ENCODE measurements at places on chromosomes 2 and 18.

DNA sequence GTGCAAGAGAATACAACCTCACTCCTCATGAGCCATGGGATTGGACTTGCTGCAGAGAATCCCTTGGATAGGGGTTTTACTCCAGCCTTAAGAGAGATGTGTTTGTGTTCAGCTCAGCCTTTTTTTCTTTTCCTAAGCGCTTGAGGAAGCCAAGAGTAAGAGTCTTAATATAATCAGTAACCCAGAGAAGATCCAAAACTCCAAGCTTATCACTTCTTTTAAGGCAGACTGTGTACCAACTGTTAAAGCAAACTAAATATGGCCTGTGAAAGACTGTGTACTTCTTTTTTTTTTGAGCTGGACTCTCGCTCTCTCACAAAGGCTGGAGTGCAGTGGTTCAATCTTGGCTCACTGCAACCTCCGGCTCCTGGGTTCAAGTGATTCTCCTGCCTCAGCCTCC is 30.4 kb downstream of the MSGN1 start:
- no peak for DNase-seq

- no peak for DNase-seq
Observed at GRCh38 chr2:113105047-113105785, 22.2 kb upstream of the IL1RN start.

GRCh38 chr2:193228276-193228675 is 1033.5 kb upstream of the TMEFF2 start:
- no peak for DNase-seq

GRCh38 chr2:170468557-170468956 is 246.6 kb upstream of the SP5 start:
- no peak for DNase-seq

DNA sequence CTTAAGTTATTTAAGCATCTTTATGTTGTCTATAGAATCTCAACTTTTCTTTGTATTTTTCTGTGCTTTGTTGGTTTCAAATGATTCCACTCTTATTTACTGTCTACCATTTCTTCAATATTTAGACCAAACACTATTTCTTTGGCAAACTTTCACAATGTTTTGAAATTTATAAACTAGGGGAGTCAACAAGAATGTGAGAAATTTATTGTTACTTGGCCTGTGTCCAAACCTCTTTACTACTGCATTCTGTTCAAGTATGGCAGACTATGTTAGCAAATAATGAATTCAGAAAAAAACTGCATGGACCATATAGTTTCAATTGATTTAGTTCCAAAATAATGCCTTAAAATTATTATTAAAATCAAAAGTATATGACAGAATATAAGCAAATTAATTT is 470.2 kb downstream of the FBXO15 start:
- DNase-seq = no peak

GRCh38 chr2:240277073-240277806 is 136.8 kb upstream of the OTOS start:
- no peak for DNase-seq

- no peak for DNase-seq
Observed at GRCh38 chr2:85730686-85731230, 23.0 kb upstream of the ATOH8 start.

- DNase-seq = no peak
Observed at GRCh38 chr2:173762221-173762620, 203.0 kb downstream of the SP3 start.

DNA sequence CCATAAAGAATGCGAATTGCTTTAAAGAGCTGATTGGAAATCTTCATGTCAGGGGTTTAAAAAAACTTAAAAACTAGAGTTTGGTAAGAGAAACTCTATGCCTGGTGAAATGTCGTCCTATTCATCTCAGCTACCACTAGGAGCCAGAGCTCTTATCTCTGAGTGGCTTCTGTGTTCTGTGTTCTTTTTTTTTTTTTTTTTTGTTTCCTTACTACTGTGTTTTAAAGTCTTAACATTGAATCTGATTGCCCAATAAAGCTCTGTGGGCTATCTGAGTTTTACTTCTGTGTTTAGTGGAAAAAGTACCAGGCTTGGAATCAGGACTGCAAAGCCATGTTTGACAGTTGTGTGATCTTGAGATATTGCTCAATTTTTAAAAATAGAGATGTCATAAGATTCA is 494.8 kb downstream of the RIT2 start:
- DNase-seq = no peak

DNA sequence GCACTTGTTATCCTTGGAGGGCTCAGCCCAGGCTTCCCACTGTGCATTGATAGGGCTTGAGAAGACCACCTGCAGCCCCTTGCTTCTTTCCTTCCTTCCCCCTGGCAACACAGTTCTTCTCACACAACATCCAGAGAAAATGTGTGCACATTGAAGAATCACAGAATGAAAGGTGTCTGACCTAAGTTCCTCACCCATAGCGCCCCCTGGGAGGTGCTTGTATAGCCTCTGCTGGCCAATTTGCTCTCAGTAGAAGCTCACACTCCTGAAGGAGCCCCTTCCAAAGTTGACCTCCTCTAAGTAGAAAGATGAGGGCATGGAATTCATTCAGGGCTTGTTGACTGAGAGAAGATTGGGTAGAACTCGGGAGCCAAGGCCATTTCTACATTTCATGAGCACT is 758.4 kb upstream of the KLHL29 start:
- no peak for DNase-seq

DNA sequence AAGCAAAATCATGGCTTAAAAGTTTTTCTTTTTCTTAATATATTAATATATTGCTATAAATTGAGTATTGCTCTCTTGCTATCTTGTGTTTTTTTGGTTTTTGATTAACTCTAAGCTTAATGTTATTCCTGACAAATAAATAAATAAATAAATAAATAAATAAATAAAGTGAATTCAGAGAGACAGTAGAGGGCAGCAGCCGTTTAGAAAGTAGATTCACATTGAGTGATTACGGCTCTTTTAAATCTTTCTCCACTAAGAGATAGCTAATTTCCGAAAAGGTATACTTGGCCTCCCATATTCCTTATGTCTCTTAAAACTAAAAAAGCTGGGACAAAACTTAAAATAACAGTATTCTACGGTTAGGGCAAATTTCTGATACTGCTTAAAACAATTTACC is 34.3 kb downstream of the MSH2 start:
- peak; percentile 16 for DNase-seq

All from right lung (tissue), 10 donors.